NCI-H1417 (cell line): ENCODE measurements at places on chromosomes 11 and 22.

DNA sequence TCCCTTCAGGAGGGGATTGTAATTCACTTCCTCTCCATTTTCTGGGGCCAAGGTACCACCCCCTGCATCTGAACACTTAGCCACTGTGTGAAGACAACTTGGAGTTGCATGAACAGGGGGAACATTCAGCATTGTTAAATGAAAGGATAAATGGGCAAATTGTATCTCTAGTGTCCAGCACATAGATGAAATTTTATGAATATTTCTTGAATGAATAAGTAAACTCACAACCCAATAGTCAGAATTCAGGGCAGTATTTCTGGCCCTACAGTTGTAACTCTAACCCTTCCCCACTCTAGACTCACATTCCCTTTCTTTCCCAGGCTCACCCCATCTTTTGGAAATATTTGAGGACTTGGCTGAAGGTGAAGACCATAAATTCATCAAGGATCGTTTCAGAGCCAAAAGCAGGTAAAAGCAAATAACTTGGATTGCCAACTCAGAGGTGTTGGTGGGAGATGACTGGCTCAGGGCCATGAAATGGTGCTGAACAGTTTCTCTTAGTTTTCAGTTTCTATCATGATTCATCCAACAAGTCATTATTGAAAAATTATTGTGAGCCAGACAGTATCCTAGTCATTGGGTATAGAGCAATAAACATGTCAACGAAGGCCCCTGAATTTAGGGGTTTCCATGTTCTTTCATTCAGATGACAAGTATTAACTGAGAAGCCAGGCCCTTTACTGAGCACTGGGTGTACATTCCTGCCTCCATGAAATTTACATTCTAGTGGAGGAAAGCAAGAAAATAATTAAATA is 33.3 kb upstream of the ZC3H12C start:
- no peak for DNase-seq

DNA sequence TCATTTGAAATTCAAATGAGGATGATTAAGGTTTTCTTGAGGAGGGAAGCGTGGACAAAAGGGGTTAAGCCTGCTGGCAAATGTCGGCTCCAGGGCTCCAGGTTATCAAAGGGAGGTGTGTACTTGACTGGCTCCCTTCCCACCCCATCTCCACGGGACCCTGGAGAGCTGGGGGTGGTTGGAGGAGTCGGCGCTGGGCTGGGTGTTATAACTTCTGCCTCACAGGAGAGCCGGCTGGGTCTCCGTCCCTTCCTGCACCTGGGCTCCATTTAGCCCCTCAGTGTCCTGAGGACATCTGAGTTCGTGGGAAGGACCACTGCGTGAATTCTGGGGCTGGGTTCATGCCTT is 15.6 kb downstream of the POU2F3 start:
- DNase-seq, result no peak

DNA sequence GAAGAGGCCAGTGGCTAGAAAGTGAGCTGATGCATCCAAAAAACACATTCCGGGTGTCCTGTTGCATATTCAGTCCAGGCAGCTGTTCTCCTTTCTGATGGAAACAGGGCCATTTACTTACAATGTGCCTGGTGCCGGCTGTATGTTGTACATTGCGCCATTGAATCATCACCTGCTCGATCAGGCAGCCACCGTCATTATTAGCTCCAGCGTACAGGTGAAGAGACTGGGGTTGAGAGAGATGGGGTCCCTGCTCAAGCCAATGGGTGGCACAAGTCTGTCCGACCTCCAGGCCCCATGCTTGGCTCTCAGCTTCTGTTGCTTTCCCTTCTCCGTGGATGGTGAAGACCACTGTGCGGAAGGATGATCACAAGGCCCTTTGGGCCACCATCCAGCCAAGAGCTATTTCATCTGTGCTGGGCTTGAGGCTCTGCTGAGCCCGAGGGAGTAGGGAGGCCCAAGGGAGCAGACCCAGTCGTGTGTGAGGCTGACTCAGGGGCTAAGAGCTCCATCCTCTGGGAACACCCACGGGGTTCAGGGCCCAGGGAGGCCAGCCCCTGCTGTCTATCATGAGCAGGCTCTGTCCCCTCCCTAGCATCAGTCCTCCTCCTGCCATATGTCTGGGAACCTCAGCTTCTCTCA is 20.7 kb upstream of the EMID1 start:
- no peak for DNase-seq

- DNase-seq, result peak; percentile 71
Observed at GRCh38 chr11:96246718-96247552, 96.1 kb downstream of the MAML2 start.

- no peak for DNase-seq
Observed at GRCh38 chr11:104225047-104225446, 61.1 kb upstream of the PDGFD start.

DNA sequence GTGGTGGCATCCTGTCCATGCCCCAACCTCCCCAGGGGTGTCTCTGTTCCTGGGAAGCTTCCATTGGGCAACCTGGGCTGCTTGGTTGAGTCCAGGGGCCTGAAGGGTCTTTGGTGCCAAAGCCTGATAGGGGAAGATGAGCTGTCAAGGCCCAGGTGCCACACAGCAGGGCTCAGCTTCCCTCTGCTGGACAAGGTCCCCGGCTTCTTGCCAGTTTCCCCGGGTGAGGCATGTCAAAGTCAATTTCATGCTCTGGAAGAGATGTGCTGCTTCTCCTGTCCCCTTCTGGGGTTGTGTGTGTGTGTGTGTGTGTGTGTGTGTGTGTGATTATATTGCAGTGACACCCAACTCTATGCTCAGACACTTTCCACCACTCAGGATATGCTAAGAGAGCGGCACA is 26.9 kb downstream of the TP53I11 start:
- no peak for DNase-seq

- DNase-seq, result no peak
Observed at GRCh38 chr11:3684129-3684818, 13.1 kb upstream of the CHRNA10 start.

GRCh38 chr11:43861141-43861540 is 19.5 kb upstream of the ALKBH3 start:
- no peak for DNase-seq

DNA sequence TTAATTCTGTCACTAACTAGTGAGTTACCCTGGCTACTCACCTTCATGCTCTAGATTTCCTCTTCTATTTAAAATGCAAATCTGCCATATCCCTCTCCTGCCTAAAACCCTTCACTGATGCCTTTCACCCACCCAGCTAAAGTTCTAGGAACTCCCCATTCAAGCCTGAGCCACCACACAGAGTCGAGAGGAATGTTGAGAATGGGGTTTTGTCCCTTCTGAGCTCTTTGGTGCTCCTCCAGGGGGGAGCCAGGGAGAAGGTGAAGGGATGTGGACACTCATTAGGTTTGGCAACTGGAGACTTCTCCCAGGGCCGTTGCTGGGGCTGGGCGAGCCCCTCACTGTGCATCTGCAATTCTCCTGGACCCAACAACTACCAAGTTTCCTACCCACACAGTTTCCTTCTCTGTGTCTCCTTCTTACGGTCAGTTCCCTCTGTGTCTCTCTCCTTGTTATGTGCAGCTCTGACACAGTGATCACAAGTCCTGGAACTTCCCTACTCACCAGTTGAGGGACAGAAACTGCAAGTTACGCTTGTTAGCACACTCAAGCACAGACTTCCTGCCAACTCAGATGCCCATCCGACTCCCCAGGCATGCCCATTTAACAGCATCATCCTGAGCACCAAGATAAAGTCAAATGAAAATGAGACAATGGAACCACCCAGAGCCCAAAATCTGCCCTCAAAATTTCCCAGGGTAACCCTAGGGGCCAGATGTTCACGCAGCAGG is 6.5 kb upstream of the IL10RA start:
- DNase-seq, result no peak

GRCh38 chr11:44174842-44175241 is 79.4 kb downstream of the EXT2 start:
- DNase-seq, result no peak

DNA sequence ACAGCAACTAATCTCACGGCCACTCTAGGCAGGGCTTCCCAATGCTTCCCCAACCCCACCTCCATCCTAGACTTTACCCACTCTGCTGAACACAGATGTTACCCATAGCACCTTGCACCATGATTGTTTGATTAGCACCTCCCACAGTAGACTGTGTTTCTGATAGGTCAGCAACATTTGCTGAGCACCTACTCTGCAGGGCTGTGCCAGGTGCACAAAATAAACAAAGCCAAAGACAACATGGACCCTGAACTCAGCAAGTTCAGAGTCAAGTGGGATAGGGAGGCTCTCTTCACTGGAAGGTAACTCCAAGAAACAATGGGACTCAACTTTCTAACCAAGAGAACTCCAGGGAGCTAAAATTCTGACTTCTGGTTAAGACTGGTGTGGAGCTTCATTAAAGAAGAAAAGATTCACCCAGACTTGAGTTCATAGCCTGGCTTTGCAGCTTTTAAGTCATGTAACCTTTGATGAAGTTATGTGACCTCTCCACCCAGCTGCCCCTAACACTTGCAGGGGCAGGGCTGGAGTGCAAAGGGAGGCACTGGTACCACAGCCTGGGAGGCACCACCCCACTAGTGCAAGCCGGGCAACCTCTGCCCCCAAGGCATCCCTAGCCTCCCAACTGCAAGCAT is 6.7 kb upstream of the RTN4RL2 start:
- DNase-seq, result no peak

GRCh38 chr22:23305321-23305910 is 125.1 kb downstream of the BCR start:
- no peak for DNase-seq
